Upper lobe of left lung (tissue), 6 donors: ENCODE measurements at places on chromosomes 16 and 17. TPM values are rescaled to one million over a fixed set of nuclear protein-coding genes. Genes with fewer than 3 reads are reported as not detected.

CWC25 gene
- 118 TPM for total RNA-seq

- no peak for DNase-seq
These were observed 15.0 kb downstream of the B9D1 start for GRCh38 chr17:19347323-19348080.

DNA sequence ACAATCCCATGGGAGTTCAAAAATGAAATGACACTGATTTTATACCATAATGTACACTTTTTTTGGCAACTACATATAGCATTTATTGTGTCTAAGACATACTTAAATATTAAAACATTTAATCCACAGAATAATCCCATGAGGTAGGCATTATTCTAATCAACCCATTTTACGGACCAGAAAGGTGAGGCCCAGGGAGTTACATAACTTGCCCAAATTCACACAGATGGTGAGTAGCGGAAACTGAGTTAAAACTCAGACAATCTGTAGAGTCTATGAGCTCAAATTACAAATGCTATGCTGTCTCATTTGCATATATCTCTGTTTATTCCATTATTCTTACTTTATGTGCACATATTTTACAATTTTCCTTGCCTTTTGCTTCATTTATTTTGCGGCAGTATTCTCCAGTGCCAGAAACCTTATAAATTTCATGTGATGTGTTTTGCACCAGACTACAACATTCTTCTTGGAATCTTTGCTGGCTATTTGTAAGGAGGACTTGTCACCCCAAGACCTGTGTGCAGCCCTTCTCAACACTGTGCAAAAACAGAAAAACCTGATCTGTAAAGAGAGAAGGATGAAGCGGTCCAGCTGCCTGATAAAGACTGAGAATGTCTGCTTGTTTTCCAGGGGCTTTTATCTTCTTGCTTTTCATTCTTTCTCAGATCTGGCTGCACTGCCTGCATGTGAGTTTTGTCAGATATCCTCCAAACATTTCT lies 2.3 kb upstream of the ABCA9 start:
- no peak for DNase-seq

DNA sequence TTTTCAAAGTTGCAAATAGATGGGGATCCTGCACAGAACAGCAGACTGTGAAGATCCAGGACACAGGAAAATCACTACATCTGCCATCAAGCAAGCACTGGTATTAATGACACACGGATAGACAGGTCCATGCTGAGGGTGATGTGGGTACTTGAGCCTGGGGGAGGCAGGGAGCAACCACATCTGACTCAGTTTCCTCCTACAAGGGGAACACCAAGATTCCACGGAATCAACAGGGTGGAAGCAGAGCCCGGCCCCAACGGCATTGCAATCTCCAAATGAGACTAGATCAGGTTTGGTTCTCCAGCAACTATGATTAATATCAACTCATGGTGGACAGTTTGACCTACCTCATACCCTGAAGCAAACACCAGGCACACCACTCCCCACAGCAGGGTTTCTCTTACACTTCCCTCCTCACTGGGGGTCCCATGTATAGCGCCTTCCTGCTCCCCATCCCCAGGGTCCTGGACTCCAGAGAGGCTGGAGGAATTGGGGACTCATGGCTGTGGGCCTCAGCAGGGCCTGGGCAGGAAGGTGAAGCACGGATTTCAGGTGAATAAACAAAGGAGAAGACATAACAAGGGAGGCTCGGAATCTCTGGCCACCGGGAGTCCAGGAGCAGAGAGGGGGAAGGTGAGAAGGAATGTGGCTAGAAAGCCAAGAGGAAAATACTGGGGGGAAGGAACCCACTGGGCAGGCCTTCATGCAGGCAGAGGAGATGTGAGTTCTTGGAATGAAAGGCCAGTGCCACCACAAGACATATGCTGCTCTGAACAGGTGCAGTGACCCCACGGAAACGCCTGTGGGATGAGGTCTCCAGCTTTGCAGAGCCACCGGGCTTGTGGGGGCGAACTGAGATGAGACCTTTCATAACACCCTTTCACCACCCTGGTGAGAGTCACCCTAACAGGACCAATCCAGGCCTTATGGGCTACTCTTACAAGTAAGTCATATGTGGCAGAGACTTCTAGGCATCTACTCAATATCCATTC lies 29.5 kb upstream of the PIK3R6 start:
- no peak for DNase-seq

KRT33A gene
- not detected for total RNA-seq

GRCh38 chr17:49051269-49051668 lies 54.1 kb downstream of the IGF2BP1 start:
- DNase-seq: no peak

DNA sequence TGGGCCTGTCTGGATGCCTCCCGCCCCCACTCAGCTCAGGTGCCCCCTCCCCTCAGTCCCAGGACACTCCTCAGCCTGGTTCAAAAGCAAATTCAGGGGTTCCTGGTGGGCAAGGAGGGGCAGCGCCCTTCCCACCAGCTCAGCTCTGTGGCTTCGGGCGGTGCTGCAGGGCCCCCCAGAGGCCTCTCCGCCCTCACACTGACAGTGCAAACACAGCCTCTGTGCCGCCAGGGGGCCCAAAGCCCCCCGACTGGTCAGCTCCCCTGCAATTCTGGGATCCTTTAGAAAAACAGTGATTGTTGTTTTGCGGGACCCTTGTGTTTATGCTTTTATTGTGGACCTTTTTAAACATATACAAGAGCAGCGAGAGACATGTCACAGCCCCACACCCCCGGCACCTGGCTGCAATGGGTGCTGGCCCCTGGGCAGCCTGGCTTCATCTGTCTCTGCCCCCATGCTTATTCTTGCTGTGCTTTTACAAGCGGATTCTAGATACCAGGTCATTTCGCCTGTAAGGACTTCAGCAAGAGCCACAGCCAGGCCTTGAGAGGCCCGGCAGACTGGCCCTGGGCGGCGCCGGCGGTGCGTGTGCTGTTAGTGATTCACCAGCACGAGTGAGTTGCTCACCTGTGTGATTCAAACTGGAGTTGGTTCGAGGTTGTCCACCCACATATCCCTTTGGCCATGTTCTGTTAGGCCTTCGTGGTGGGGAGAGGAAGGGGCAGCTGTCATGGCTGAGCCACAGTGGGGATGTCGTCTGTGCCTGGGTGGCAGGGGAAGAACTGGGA lies 21.2 kb downstream of the ZNF469 start:
- DNase-seq: no peak

DNA sequence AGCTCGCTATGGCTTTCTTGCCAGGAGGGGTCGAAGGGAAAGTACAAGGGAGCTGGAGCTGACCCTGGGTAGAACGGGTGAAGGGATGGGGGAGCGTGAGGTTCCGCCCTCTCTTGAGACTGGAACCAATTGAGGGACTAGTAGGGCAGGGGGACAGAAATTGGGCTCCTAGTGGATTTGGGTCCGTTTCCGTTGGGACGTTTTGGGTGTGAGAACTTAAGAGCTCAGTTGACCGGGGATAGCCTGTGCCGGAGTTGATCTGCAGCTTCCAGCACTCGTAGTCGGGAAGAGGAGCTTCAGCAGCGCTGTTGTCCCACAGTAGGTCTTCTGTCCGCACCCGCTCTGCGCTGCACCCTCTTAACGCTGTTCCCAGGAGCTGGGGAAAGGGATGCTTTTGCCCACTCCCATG lies 481 bp downstream of the CNTROB start:
- DNase-seq: peak; percentile 51

DNA sequence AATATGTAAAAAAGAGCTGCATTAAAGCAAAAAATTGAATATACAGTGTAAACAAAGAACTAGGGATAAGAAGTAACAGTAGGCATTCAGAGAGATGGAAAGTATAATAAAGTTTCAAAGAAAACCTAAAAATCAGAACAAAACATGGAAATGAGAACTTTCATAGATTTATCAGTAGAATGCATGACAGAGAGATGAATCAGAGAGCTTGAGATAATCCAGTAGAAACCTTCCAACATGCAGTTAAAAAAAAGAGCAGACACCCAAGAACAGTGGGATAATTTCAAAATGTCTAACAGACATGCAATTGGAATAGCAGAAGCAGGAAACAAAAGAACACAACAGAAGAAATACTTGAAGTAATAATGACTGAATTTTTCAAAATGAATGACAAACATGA lies 1384.2 kb downstream of the CDH11 start:
- no peak for DNase-seq

GRCh38 chr17:74960570-74961342 lies 11.8 kb downstream of the HID1 start:
- DNase-seq: peak; percentile 62

GRCh38 chr16:10918294-10919002 lies 23.8 kb downstream of the DEXI start:
- DNase-seq: peak; percentile 65
